ENCODE measurements at places on chromosomes 3 and 15.

GRCh38 chr15:88166082-88166993 is 90.2 kb downstream of the NTRK3 start:
- no peak for DNase-seq

DNA sequence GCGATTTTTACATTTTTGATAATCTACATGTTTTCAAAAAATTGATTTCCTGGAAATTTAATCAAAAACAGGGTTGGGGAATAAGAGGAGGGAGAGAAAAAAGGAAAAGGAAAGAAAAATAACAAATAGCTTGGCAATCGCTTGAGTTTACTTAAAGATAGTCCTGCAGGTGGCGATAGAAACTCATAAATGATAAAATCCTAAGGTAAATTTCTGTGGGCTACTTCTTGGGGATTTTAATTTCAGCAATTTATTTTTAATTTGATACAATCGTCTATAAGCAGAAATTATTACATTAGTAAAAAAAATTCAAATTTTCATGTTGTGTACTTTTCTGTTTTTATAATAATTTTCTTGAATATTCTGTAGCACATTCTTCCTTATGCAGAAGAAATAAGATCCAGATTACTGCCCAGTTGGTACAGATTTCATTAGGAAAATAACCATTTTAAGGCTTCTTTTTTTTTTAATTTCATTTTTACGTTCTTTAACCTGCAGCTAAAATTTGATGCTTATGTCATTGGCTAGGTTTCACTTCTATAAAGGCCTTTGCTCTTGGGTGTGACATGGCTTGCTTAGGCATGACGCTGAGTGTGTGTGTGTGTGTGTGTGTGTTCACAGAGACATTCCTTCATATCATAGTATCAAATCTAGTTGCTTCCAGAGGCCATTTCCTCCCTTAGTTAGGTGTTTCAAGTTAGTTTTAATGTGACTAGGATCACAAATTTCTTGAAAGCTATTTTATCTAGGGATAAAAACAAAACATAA is 181.8 kb downstream of the MCTP2 start:
- no peak for DNase-seq

DNA sequence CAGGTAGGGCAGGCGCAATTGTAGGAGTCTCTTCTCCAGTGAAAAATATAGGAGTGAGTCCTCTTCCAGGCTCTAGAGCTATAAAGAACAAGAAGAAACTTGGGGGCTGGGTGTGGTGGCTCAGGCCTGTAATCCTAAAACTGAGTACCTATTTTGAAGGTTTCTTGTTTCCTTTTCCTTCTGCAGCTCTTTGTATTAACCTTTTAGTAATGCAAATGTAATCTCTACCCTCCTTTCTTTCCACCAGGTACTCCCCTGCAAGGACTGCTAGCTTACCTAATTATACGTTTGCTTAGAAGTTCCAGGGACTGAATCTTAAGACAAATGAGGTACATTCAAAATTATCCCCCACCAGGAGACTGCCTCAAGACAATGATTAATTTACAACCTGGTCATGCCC is 75.9 kb downstream of the CD47 start:
- DNase-seq, result no peak

- DNase-seq, result no peak
Measured at GRCh38 chr3:26622621-26623418, at the start of gene LRRC3B. TSS of gene LRRC3B (plus strand) at chr3:26622772. CDS start at chr3:26709673, 86,901 bp downstream.

- DNase-seq, result no peak
Measured at GRCh38 chr3:21551019-21551418, 200.0 kb downstream of the ZNF385D start.

DNA sequence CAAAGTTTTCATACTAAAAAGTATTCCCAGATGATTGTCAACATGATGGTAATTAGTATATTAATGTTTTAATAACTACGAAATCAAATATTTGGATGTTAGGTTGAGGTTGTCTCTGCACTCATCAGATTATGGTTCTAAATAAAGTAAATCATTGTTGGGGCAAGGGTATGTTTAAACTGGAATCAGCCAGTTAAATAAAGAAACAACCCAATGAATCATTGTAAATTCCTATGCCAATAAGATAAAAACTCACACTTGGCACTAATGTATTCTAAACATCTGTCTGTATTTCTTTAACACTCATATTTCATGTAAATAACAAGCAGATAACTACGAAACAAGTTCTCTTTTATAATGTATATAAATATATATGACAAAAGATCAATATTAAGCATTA is 92.7 kb downstream of the PEAK1 start:
- DNase-seq, result no peak

GRCh38 chr3:141225939-141226338 is 5.7 kb upstream of the PXYLP1 start:
- DNase-seq, result no peak

GRCh38 chr3:99910752-99911290 is 93.2 kb downstream of the CMSS1 start:
- no peak for DNase-seq

GRCh38 chr3:190429681-190430080 is 20.0 kb downstream of the TMEM207 start:
- no peak for DNase-seq

DNA sequence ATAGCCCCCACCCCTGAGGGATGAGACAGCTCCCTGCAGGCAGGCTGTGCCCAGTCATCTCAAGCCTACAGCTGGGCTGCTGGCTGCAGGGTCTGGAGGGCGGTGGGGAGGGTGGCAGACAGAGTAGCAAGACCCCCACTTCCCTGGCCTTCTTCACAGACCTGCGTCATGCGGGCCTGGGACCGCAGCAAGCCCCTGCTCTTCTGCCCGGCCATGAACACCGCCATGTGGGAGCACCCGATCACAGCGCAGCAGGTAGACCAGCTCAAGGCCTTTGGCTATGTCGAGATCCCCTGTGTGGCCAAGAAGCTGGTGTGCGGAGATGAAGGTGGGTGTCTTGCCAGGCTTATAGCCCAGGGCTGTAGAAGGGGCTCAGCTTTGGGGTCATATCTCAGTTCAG is 25.0 kb downstream of the PPCDC start:
- no peak for DNase-seq

- no peak for DNase-seq
Measured at GRCh38 chr15:77634266-77634962, 1.7 kb upstream of the LINGO1 start.

DNA sequence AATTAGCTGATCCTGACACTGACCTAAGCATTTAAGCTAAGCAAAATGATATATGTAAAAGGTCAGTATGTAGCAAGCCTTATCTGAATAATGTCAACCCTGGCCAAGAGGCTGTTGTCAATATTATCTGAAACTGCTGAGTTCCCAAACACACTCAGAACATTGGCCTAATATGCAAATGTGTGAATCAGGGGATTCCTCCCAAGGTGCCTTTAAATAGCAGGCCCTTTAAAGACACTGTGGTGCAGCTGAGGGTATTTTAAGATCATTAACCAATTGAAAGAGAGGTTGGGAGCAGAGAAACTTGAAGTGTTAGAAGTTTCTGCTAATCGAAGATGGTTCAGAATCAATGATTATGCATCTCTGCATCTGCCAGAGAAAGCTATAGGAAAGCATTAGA is 207.0 kb downstream of the NTRK3 start:
- DNase-seq, result no peak

- DNase-seq, result no peak
Measured at GRCh38 chr15:55977231-55977630, 16.2 kb downstream of the NEDD4 start.

DNA sequence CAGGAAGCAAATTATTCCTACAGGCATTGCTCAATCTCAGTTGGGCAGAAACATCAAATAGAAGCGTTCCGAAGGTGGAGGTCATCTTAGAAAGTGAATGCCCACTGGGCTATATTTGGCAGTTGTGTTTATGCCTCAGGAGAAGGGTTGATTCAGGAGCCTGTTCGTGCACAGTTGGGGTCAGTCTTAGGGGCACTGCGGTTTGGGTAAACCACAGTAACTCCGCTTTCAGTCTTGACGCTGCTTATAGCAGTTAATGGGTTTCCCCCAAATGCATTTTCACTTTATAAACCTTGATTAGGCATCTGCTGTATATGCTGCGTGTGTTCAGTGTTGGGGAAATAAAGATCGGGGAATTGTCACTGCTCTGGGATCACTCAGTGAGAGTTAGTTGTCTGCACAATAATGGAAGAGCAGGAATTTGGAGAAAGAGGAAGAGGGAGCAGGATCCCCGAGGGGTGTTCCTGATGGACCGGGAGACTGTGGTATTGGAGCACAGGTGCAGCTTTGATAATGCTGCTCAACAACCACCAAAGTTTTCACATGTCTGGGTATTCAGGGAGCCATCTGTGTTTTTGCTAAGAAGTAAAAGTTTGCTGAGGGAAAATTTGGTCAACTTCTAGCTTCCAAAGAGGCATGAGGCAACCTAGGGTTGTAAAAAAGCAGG is 124.3 kb upstream of the EIF1B start:
- no peak for DNase-seq

DNA sequence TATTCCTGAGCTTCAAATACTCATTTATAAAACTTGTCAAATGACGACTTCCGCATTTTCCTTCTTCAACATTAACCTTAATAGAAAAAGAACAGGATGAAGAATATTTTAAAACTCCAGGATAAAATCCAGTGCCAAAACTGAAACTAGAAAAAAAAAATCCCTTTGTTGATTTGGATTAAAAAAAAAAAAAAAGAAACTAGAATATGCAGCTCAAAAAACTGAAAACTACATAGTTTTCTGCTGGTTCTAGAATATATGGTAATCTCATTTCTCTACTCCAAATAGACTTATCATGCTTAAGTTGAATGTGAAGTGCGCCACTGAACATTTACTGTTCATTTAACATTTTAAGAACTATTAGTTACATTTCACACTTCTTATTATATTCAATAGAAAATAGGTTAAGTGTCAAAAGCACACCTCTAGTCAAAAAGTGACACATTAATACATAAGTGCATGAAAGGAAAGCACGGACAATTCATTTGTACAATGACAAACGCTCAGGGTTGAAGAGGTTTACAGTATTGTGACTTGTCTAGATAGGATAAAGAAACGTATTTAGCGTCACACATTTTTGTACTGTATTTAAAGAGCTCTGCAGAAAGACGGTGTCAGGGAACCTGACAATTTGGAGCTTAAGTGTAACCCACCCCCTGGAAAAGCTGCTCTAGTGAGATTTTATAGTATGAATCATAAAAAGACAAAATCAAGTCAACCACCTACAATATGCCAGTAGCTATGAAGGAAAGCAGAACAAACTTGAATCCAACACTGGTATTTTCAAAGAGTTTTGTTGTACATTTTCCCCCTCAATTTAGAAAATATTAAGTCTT is 5.8 kb downstream of the TRA2B start:
- no peak for DNase-seq

All from NCI-H187 (cell line).